Breast epithelium (tissue), 4 donors: ENCODE measurements at places on chromosomes 7 and 10. TPM values are rescaled to one million over a fixed set of nuclear protein-coding genes. Genes with fewer than 3 reads are reported as not detected.

SYT15 gene
- total RNA-seq = 5.9 TPM

PNLIPRP1 gene
- total RNA-seq = not detected

GRCh38 chr7:95577137-95577536, 19.2 kb downstream of the PDK4 start:
- H3K4me3 ChIP-seq = no peak overlapping the region
- no peaks in the 10 kb centered on the region for H3K36me3 ChIP-seq
- no peaks in the 10 kb centered on the region for H3K27me3 ChIP-seq
- no peaks in the 10 kb centered on the region for H3K4me1 ChIP-seq
- no peak for DNase-seq

DNA sequence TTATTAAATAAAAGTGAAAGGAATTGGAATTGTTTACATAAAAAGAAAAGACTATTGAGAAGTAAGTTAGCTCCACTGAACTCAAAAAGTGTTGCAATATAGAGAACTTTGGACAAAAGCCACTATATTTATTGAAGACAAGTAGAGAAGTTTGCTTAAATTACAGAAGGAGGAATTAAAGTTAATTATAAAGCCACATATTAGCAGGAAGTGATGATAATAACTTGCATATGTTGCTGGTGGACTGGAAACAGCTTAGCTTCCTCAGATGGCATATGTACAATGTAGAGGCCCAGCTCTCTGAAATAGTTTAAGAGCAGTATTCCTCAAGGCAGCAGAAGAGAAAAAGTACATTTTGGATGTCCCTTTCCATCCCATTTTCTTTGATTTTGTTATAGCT, 400.7 kb downstream of the GATA3 start:
- no peaks in the 10 kb centered on the region for H3K27me3 ChIP-seq
- no peaks in the 10 kb centered on the region for H3K4me1 ChIP-seq
- H3K27ac ChIP-seq = no peak overlapping the region
- H3K36me3 ChIP-seq = no peaks in the 10 kb centered on the region

DNA sequence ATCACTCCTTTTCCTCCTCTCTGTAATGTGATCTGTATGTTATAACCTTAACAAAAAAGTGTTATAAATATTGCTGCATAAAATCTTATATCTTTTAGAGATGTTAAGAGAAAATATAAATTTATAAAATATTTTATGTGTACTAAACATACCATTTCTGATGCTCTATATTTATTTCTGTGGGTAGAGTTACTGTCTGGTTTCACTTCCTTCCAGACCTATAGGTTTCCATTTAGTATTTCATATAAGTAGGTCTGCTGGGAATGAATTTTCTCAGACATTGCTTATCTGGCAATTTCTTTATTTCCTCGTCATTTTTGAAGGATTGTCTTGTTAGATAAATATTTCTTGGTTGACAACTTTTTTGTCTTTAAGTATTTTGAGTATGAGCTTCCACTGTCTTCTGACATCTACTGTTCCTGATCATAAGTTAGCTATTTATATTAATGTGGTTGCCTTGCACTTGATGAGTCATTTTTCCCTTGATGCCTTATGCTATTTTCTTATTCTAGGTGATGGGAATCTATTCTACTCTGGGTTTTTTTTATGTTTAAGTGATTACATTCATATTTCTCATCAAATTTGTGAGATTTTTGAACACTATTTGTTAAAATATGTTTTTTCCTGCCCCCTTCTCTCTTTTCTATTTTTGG, 11.2 kb upstream of the THSD7A start:
- H3K4me3 ChIP-seq = no peak overlapping the region
- no peak for DNase-seq

DNA sequence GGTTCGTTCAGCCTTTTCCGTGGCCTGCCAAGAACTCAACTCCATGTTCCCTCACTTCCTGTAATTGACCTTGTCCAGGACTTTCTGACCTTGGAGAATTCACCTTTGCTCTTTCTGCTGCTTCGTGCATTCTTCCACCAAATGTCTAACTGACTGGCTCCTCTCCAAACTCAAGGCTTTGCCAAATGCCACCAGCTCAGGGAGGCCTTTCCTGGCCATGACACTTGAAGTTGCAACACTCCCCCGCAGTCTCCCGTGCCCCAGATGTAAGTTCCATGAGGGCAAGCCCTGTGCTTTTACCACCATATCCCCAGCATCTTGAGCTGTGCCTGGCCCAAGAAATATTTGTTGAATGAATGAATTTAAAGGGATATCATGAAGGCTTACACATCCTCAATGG, 238.4 kb downstream of the ARHGAP21 start:
- no peak overlapping the region for H3K4me3 ChIP-seq
- no peaks in the 10 kb centered on the region for H3K36me3 ChIP-seq
- no peaks in the 10 kb centered on the region for H3K4me1 ChIP-seq
- H3K27ac ChIP-seq = peak overlapping the region; percentile 92
- no peaks in the 10 kb centered on the region for H3K27me3 ChIP-seq
- no peak for DNase-seq

DNA sequence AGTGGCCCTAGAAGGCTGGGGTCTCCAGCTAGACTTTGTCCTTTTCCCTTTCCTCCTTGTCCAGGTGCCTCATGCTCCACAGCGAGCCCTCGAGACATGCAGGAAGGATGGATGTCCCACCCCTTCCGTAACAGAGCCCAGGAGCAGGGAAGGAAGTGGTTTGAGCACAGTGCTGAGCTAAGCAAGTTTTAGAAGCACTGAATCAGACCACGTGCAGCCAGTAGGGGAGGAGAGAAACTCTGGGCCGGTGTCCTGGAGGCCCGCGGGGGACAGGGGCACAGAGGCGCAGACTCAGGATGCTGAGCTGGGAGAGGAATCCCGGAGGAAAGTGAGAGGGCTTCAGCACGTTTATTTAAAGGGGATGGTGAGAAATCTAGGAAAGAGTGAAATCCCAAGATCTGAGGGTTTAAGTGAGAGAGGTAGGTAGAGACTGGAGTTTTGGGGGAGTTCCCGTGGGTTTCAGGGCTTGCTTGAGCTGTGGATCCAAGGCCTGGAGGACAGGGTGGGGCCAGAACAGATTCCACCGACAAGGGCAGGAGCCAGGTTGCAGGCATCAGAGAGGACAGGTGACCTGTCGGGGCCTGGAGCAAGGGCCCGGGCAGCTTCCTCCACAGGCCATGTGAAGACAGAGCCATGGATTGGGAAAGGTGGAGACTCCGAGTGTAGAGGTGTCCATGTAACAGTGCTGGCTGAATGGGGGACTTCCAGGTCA, 4.4 kb upstream of the IRF5 start:
- peak; percentile 35 for DNase-seq
- H3K27me3 ChIP-seq = no peaks in the 10 kb centered on the region
- no peaks in the 10 kb centered on the region for H3K36me3 ChIP-seq
- no peak overlapping the region for H3K27ac ChIP-seq

DNA sequence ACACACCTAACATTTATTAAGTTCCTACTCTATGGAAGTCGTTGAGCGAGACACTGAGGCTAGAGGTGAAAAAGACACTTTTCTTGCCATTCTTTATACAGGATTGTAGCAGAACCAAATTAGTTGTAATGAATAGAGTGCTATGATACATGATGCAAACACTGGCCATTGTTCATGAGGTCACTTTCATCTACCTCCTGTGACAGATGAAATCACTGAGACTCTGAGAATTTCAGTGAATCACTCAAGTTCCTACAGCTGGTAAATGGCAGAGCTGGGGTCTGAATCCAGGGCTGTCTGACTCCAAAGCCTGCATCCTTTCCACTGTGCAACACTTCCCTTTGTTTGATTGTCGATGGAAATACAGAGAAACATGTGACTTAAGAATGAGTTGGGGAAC, 657.6 kb downstream of the LRMDA start:
- no peak overlapping the region for H3K4me3 ChIP-seq
- no peaks in the 10 kb centered on the region for H3K27me3 ChIP-seq
- no peaks in the 10 kb centered on the region for H3K4me1 ChIP-seq
- DNase-seq = no peak

GRCh38 chr10:59674215-59674836, 35.3 kb downstream of the SLC16A9 start:
- no peaks in the 10 kb centered on the region for H3K27me3 ChIP-seq
- H3K27ac ChIP-seq = no peak overlapping the region
- no peak for DNase-seq
- H3K4me3 ChIP-seq = no peak overlapping the region
- no peaks in the 10 kb centered on the region for H3K36me3 ChIP-seq
